ENCODE measurements at places on chromosomes 7 and 10.

DNA sequence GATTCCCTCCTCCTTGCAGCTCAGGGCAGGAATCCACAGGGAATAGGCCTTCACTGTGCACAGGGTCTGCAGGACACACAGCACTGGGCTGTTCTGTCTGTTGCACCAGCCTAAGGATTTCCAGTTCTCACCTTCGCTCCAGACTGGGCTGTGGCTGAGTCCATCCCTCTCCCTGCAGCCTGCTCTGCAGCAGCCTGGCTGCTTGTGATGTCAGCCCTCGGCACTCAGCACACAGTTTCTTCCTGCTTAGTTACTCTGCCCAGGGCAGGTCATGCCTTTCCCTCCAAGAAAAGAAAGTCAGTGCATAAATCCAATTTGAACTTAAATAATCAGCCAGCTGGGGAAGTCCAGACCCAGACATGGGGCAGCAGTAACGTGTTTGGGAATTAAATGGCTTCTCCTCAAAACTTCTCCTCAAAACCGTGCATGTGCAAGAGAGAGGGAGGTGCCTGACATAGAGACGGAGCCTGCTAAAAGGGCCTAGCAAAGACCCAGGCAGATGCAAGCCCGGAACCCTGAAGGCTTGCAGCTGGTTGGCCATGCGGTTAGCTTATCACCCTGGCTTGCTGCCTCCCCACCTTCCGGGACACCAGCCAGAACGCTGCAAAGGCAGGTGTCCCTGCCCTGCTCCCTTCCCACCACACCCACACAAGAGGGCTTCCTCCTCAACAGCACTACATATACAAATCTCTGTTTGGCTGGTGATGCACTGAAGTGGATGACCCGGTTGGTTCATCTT lies 10.9 kb upstream of the GDF2 start:
- no peak for DNase-seq

DNA sequence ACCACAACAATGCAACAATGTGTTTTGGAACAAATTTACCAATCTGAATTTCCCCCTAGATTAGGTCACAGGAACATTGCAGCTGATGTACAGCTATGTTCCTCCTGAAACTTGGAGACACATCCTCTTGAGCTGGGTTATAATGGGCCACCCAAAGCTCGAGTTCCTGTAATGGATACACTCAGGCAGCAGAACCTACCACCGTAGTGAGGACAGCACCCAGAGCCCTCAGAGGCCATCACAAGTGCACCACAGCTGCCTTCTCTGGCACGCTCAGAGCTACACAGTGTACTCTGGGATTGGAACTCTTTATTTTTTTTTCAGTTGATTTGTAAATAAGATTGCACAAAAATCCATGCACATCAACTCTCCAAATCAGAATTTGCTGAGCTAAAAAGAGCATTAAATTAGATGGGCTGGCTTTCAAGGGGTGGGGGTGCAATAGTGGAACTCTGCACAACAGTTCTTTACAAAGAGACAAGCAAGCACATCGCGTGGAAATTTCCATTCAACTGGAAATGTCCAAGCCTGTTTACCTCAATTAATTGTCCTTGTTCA lies 56.7 kb downstream of the EGFR start:
- DNase-seq = no peak

GRCh38 chr7:55452971-55453370 lies 87.8 kb downstream of the LANCL2 start:
- DNase-seq = no peak

- DNase-seq = no peak
Measured at GRCh38 chr7:128214463-128214862, 26.6 kb upstream of the LEP start.

GRCh38 chr7:87912121-87912520 lies 21.9 kb upstream of the ADAM22 start:
- DNase-seq = no peak

GRCh38 chr7:106110238-106110560 lies 1.9 kb downstream of the SYPL1 start:
- no peak for DNase-seq

- DNase-seq = no peak
Measured at GRCh38 chr7:150970424-150970823, 7.7 kb downstream of the KCNH2 start.

GRCh38 chr10:13526948-13527863 lies 1.6 kb downstream of the BEND7 start:
- peak; percentile 75 for DNase-seq

- DNase-seq = no peak
Measured at GRCh38 chr10:1659221-1659791, 78.0 kb downstream of the ADARB2 start.

- DNase-seq = no peak
Measured at GRCh38 chr7:157541295-157542067, 204.7 kb downstream of the DNAJB6 start.

- DNase-seq = peak; percentile 37
Measured at GRCh38 chr7:75638594-75639070, 100.1 kb downstream of the HIP1 start.

- peak; percentile 42 for DNase-seq
Measured at GRCh38 chr10:26556748-26557640, 118.9 kb downstream of the APBB1IP start.

- no peak for DNase-seq
Measured at GRCh38 chr7:159068488-159068811, 76.2 kb downstream of the VIPR2 start.

- peak; percentile 74 for DNase-seq
Measured at GRCh38 chr7:80277434-80278427, 143.1 kb downstream of the GNAI1 start.

DNA sequence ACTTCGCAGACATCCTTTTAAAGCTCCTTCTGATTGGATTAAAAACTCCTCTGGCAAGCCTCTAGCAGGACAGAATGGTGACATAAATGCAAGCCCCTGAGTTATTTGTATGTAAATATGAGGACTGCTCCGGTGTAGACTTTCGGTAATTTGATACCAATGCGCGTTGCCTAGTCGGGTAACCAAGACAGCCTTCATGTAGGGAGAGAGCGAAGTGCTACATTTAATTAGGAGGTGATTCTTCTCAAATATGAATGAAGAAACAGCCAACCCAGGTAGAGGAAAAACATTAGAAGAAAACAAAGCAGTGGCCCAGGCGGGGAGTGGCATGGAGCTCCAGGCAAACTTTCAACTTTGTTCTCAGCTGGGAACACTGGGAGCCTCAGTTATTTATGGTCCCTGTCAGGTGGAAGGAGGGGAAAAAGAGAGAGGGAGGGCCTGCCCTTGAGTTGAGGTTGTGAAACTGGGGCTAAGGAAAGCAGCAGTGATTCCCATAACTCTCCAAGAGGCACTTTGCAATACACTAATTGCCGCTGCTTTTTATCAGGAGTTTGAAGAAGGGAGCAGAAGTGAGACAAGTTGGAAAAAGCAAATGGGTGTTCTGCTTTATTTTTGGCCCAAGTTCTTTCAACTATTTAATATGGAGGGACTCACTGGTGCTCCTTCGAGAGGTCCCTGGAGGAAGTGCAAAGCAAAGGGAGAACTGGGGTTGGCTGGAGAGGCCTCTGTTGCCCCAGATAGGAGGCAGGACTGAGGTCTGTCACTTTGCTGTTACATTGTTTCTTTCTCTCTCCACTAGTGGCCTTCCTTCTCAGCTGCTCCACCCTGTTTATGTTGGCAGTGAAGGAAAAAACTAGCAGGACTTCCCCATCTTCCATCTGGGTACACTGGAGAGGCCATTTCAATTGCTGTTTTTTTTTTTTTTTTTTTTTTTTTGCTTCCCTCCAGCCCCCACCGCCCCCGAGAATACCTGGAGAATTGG lies 234.6 kb upstream of the CCDC6 start:
- DNase-seq = peak; percentile 42

- DNase-seq = no peak
Measured at GRCh38 chr7:52195664-52196063, 839.8 kb upstream of the POM121L12 start.

DNA sequence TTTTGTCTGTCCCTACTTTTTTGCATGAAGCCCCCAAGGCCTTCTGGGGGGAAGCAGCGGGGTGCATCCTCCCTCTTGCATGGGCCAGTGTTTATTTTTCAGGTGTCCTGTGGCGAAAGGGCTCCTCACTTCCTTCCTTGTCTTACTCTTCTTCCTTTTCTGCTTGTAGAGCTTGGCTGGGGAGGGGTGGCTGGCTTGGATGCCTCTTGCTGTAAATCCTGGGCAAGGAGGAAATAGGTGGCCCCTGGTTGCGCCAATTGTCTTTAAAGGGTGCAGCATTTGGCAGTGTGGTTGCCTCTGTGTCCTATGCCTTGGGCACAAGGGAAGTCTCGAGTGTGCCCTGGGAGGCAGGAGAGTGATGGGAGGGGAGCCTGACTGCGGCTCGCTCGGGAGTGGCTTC lies 95.0 kb downstream of the SH2D4B start:
- DNase-seq = no peak

DNA sequence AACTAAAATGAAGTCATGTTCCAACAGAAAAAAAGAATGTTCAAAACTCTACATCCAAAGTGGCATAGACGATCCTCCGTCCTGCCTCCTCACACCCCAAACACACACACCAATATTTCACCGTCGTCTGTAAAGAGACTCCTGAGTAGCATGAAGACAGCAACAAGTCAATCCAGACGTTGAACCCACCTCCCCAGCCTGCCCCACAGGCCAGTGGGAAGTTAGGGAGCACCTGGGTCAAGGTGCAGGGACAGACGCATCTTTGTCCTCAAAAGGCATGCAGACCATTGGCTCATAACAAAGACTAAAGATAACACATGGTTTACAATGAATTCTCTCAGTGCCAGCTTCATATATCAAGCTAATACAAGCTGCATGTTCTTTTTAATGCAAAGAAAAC lies 396.5 kb downstream of the TCERG1L start:
- DNase-seq = no peak

DNA sequence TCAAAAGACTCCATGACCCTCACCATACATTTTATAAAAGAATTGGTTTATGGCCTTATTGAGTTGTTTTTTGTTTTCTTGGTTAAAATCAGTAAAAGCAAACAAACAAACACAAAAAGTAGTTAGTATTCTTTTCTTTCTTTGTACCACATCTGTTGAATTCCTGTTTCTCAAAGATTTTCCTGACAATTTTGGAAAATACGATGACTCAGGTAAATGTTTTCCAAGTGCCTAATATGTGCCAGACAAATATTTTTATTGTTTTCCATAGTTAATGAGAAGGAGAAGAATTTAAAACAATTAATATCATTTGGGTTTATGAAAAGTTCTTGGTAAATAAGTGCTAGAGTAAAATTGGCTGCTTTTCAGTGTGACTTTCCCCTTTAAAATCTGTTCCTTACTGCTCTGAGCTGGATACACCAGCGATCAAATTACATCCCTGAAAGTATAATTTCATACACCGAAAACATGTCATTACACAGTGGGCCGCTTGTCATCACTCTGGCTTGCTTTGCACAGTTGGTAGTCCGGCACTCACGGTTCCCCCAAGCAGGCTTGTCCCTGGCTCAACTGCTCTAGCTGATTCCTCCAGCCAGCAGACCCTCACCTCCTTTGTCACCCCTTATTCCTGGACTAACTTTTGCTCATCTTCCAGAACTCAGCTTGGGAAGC lies 80.5 kb downstream of the TBXAS1 start:
- DNase-seq = peak; percentile 64

DNA sequence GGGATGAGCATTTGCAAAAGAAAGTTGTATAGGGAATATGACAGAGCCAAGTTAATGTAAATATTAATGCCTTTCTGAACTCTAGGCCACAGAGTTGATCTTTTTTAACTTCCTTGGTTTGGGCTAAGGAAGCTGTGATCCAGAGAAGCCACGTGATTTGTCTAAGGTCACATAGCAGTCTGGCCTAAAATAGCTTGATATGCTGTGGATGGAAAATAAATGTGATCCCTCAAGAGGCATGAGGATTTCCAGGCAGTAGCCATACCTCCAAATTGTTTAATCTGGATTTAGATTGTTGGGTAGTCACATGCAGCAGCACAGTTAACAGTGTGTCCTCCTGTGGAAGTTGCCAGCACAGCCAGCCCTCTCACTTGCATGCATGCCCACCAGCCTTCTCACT lies 165.7 kb upstream of the LANCL2 start:
- no peak for DNase-seq

- DNase-seq = no peak
Measured at GRCh38 chr10:29256019-29256418, 32.9 kb upstream of the LYZL1 start.

DNA sequence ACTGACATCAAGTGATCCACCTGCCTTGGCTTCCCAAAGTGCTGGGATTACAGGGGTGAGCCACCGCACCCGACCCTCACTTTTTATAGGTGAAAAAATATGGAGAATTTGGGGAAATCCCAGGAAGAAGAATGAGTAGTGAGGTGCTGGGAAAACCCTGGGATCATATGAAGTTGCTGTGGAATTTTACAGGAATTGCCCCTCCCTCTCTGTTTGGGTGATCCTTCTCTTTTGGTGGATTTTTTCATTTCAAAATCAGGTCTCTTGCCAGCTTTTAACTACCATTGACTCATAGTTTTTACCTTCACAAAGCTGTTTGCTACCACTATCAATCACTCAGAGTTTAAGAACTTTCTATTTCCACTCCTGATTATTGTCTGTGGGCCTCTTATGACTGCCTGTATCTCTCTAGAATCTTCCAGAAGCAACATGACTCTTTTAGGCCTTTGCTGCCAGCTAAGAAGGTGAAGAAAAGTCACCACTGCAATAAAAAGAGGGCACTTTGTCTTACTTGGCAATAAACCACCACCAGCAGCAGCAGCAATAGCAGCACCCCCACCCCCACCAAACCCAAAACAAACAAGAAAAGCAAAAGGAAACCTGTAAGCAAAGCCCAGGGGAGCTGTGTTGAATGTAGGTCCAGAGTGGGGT lies 4.0 kb upstream of the GIMAP8 start:
- DNase-seq = no peak

DNA sequence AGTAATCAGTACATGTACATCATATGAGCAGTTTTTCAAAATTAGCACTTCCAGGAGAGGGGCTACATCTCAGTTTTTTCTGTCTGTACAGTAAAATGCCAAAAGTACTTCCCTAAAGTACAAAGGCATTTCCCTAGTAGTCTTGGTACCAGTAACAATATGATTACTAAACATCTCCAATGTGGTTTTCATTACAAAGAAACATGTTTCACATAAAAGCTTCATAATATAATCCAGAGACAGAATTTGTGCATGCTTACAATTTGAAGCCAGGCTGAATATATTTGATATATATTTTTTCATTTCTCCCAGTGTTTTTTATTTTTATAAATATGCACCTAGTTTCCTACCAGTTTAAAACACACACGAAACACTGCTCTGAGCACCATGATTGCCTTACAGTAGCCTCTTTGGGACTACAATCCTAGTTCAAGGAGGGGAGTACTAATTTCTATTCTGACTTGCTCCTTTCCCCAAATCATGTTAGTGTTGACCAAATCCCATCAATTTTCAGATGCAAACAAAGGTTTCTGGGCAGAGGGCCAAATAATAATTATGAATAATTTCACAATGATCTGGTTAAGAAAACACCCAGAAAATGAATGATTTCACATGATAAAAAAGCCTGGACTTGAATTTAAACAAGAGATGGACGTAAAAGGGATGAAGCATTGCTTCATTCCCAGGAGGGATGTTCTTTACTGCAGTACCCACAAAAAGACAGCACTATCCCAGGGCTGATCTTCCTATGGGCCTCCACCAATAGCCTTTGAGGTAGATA lies 201.3 kb downstream of the SLC25A13 start:
- DNase-seq = peak; percentile 43

- no peak for DNase-seq
Measured at GRCh38 chr10:113282564-113282963, 270.3 kb upstream of the HABP2 start.

Data from fibroblast of skin of right quadriceps (primary cell).